Activated naive CD8-positive, alpha-beta T cell treated with anti-CD3 and anti-CD28 coated beads for 36 hours (primary cell): ENCODE measurements at places on chromosomes 7 and 10. TPM values are rescaled to one million over a fixed set of nuclear protein-coding genes. Genes with fewer than 3 reads are reported as not detected.

DNA sequence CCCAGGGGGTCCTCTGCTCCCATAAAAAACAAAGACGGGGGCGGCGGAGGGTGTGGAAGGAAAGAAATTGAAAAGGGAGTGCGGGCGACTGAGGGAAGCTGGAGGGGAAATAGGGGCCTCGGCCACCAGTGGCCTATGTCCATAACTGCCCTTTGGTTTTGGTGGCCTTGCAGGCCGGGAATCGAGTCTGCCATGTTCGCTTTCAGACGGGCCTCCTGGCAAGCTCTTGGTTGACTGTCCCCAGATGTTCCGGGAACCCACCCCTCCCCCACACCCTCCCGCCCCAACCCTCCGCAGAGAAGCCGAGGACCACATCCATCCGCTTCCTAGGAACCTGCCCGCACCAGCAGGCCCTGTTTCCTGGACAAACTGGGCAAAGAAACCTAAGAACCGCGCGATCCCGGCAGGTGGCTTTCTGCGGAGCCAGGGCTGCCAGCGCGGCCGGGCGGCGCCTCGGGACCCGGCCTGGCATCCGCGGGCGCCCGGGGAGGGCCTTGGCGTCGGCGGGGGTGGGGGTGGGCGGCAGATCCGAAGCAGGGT, 20.0 kb upstream of the GATA3 start:
- DNase-seq = peak; percentile 3
- H3K4me1 ChIP-seq = peaks cover 23% of the 10 kb centered on the region
- peak overlapping the region; percentile 20 for H3K4me3 ChIP-seq
- H3K27ac ChIP-seq = no peak overlapping the region

DNA sequence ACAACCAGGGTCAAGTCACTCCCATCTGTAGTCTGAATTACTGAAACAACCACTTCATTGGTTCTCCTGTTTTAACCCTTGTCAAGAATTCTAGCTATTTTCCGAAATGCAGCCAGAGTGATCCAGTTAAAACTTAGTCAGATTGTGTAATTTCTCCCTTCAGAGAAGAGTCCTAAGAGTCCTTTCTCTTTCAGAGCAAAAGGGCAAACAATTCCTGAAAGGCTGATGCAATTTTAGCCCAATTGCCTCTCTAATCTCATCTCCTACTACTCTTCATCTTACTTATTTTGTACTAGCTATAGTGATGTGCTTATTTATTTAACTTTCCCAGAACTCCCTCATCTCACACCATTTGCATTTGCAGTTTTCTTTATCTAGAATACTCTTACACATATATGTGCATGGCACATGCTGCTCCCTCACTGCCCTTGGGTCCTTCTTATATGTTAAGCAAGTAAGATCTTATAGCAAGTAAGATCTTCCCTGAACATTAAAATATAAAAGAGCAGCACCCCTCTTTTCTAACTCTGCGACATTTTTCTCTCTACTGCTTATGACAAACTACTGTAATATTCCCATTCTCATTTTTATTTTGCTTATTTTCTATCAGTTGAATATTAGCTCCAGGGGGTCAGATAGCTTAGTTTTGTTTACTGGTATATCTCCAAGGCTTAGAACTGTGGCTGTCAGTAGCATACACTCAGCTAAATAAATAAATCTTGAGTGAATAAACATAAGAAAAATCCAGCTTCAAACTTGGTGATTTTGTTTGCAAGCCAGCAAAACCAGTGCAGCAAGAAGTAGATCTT, 44.6 kb downstream of the HGF start:
- H3K36me3 ChIP-seq = no peaks in the 10 kb centered on the region
- no peaks in the 10 kb centered on the region for H3K4me1 ChIP-seq
- no peak overlapping the region for H3K4me3 ChIP-seq
- no peak for DNase-seq
- no peak overlapping the region for H3K27ac ChIP-seq

DNA sequence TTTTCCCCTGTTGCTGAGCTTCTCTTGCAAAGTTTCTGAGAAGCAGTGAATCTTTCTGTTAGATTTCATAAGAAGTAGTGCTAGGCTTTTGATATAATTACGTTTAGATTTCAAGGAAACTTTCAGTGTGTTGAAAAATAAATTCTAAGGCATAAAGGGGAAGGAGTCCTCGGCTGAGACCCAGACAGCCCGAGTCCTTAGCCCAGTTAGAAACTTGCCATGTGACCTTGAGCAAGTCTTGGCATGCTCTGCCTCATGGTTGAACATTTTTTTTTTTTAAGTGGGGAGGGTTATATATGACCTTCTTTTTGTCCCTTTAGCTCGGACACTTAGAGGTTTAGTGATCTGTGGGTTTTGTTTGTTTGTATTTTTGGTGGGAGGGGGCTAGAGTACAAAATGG, 117.5 kb downstream of the TCF7L2 start:
- no peaks in the 10 kb centered on the region for H3K27me3 ChIP-seq
- no peaks in the 10 kb centered on the region for H3K4me1 ChIP-seq
- H3K4me3 ChIP-seq = no peak overlapping the region
- no peaks in the 10 kb centered on the region for H3K36me3 ChIP-seq
- no peak for DNase-seq
- H3K27ac ChIP-seq = no peak overlapping the region

DNA sequence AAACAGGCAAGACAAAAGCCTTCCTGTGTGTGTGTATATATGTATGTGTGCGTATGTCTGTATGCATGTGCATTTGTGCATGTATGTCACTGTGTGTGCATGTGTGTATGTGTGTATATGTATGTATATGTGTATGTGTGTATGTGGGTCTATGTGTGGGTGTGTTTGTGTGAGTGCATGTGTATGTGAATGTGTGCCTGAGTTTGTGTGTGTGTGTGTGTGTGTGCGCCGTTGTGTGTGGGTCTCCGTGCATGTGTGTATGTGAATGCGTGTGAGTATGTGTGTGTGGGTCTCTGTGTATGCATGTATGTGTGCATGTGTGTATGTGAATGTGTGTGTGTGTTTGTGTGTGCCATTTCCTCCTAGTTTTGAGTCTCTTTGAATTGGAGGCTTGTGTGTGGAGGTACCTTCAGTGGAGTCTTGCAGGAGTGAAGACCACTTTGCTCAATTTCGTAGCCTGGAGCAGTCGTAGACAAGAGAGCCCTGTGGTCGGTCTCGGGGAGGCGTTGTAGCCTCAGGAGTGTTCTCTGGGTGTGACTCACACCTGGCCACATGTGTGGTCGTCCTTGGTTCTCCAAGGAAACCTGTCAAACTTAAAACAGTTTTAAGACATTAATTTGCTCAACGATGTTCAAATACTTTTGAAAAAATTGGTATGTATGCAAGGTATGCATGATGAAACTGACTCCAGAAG, 28.1 kb downstream of the INPP5A start:
- no peak overlapping the region for H3K27ac ChIP-seq
- H3K4me1 ChIP-seq = peaks cover 20% of the 10 kb centered on the region
- H3K36me3 ChIP-seq = peaks cover 2% of the 10 kb centered on the region

GRCh38 chr7:41107938-41108448, 594.9 kb downstream of the INHBA start:
- DNase-seq = no peak
- no peaks in the 10 kb centered on the region for H3K4me1 ChIP-seq
- no peaks in the 10 kb centered on the region for H3K36me3 ChIP-seq

DNA sequence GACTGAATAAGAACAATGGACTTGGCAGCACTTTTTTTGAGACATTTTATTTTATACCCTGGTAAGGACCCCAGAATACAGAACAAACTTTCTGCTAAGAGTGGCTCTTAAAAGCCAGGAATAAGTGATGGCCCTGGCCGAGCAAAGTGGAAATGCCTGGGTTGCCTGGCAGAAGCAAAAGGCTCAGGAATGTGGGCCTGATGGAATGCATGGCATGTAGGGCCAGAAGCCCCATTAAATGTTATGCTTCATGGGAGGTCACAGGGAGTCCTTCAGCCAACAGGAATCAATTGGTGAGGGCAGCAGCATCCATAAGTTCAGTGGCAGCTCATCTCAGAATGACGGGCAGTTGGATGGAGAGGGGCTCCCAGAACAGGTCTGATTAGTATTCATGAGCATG, 301.5 kb upstream of the CACNA2D1 start:
- H3K27me3 ChIP-seq = peaks cover 4% of the 10 kb centered on the region
- no peak overlapping the region for H3K27ac ChIP-seq
- H3K4me3 ChIP-seq = no peak overlapping the region
- H3K36me3 ChIP-seq = no peaks in the 10 kb centered on the region
- no peaks in the 10 kb centered on the region for H3K4me1 ChIP-seq

DNA sequence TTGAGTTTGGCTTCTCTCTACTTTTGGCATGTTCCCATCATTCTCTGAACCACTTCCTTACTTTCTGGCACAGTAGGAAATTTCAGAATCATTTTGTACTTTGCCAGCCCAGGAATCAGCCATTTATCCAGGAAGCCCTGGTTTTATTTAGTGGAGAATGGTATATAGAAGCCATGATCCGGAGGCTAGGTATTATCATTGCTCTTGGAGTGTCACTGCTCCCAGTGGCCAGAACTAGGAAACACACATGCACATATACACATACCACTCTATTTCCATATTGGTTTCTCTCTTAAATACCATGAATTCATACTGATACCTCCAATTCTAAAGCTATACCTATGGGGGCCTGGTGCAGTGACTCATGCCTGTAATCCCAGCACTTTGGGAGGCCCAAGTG, 36.3 kb downstream of the SUFU start:
- H3K27ac ChIP-seq = no peak overlapping the region
- no peaks in the 10 kb centered on the region for H3K27me3 ChIP-seq
- no peak overlapping the region for H3K4me3 ChIP-seq
- DNase-seq = peak; percentile 17
- no peaks in the 10 kb centered on the region for H3K36me3 ChIP-seq

- no peak overlapping the region for H3K27ac ChIP-seq
- H3K27me3 ChIP-seq = peaks cover 46% of the 10 kb centered on the region
- no peaks in the 10 kb centered on the region for H3K36me3 ChIP-seq
- DNase-seq = peak; percentile 6
Measured at GRCh38 chr10:35643151-35644049, 1.3 kb upstream of the FZD8 start.

- no peak for DNase-seq
- no peak overlapping the region for H3K27ac ChIP-seq
- H3K36me3 ChIP-seq = peaks cover 35% of the 10 kb centered on the region
- H3K4me1 ChIP-seq = peaks cover 23% of the 10 kb centered on the region
- H3K27me3 ChIP-seq = no peaks in the 10 kb centered on the region
Measured at GRCh38 chr10:13338390-13339110, 9.5 kb downstream of the SEPHS1 start.

- H3K27ac ChIP-seq = no peak overlapping the region
- peaks cover 9% of the 10 kb centered on the region for H3K4me1 ChIP-seq
- peak overlapping the region; percentile 42 for H3K4me3 ChIP-seq
- no peaks in the 10 kb centered on the region for H3K36me3 ChIP-seq
- peaks cover 21% of the 10 kb centered on the region for H3K27me3 ChIP-seq
- DNase-seq = no peak
Measured at GRCh38 chr10:104233817-104234216, 1.7 kb upstream of the CFAP43 start.

PAPOLB gene
- 0.04 TPM for total RNA-seq

- no peak overlapping the region for H3K27ac ChIP-seq
- H3K27me3 ChIP-seq = no peaks in the 10 kb centered on the region
- H3K4me1 ChIP-seq = no peaks in the 10 kb centered on the region
- no peak for DNase-seq
- H3K4me3 ChIP-seq = no peak overlapping the region
Measured at GRCh38 chr10:519716-520401, 169.6 kb downstream of the DIP2C start.

HYAL4 gene
- not detected for total RNA-seq

ERVW-1 gene
- total RNA-seq = not detected
